ENCODE measurements at places on chromosomes 12 and 14.

DNA sequence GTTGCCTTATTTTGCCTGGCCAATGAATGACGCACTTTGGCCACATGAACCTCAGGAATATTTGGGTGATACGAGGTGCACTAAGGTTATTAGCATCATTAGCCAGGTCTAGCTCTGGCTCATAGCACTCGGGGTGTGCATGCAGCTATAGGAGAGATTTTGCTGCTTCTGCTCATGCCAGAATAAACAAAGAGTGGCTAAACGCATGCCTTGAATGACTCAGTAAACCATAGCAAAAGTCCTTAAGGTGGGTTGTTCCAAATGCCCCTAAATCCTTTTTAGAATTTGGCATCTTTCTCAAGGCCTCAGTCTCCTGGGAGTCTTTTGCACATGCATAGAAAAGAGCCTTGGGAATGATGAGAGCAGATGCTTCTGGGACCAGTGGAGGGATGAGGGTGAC, 343.7 kb upstream of the FKBP4 start:
- no peak for DNase-seq

DNA sequence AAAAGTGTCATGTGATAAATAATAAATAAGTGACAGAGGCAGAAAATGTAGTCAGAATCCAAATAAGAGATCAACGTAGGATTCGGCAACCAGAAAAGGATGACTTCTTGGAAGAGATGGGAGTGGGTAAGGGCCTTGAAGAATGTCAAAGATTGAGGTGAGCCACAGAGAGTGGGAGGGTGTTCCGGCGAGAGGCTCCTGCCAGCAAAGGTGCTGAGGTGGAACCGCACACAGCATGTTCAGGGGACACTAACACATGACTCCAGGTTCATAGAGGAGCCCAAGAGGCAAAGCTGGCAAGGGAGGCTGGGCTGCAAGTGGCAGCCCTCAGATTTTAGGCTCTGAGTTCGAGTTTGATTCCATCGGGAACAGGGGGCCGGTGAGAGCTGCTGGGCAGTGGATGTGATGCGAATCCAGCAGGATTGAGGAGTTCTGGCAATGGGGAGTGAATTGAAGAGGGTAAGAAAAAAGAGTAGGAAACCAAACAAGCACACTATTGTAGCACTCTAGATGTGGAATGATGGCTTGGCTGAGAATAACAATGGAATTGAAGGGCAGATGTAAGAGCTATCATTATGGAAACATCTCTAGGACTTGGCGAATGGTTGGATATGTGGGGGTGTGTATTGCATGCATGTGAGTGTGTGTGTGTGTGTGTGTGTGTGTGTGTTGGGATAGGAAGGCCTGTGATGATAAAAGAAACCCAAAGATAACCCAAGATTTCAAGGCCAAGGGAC, 36.5 kb downstream of the LRRC74A start:
- DNase-seq, result no peak

- DNase-seq, result peak; percentile 57
These were observed 297.5 kb downstream of the RPAP3 start for GRCh38 chr12:47408171-47408871.

GRCh38 chr14:50837271-50837670, 6.3 kb upstream of the NIN start:
- DNase-seq, result no peak

DNA sequence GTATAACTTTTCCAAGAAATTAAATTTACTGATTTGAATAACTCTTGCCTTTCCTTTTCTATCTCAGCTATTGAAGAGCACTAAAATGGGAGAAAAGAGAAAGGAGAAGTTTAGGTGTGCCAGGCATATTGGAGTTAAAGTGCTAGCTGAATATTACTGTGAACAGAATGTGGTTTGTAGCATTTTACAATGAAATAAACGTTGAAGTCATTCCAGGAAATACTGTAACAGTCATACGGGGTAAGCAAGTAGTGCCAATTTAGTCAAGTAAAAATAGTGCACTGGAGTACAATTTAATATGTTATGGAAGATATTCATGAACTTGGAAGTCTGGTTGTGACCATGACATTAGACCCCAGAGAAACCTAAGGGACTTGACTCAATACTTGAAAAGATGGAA, 62.1 kb downstream of the E2F7 start:
- no peak for DNase-seq

DNA sequence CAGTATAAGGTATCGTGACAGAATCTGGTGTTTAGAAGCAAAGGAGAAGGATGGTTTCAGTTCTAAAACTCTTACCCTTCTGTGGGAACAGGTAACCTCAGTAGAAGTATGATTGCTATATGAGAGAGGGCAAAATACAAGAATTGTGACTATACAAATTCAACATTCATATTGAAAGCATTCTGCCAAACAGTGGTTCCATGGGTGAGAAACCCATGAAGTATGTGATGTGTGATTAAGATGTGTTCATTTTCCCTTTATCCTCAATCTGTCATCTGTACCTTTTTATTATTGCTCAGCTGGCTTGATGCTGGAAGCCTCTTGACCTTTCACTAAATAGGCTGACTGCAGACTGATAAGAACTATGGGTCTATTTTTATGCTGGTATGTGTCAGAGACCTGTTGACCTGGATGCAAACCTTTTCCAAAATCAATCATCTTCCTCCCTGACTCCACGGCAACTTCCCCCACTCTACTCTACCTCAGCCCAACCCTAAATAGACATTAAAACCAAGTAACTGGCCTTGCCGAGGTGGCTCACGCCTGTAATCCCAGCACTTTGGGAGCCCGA, 109.6 kb downstream of the STXBP6 start:
- DNase-seq, result no peak

DNA sequence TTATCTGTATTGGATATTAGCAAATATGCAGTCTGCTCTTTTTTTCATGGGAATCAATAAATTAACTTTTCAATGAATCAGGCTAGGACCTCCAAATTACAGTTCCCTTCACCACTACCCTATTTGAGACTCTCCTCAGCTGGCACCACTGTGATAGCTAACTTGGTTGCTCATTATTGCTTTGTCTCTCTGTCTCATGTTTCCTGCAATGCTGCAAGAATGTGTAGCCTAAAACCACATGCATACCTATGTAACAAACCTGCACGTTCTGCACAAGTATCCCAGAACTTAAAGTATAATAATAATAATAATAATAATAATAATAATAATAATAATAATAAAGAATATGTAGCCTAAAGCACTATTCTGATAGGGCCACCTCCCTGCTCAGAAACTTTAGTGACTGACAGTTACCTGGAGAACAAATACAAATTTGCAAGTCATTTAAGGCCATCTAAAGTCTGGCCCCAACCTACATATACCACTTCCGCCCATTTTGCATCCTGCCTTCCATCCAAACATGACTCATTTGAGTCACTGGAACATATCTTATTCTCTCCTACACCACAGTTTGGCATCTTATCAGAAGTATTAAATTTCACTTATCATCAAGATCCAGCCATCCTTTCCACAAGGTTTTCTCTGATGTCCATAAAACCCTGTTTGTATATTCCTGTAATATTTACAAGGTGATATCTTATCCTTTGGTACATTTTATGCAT, 215.1 kb downstream of the LRRK2 start:
- DNase-seq, result peak; percentile 9

DNA sequence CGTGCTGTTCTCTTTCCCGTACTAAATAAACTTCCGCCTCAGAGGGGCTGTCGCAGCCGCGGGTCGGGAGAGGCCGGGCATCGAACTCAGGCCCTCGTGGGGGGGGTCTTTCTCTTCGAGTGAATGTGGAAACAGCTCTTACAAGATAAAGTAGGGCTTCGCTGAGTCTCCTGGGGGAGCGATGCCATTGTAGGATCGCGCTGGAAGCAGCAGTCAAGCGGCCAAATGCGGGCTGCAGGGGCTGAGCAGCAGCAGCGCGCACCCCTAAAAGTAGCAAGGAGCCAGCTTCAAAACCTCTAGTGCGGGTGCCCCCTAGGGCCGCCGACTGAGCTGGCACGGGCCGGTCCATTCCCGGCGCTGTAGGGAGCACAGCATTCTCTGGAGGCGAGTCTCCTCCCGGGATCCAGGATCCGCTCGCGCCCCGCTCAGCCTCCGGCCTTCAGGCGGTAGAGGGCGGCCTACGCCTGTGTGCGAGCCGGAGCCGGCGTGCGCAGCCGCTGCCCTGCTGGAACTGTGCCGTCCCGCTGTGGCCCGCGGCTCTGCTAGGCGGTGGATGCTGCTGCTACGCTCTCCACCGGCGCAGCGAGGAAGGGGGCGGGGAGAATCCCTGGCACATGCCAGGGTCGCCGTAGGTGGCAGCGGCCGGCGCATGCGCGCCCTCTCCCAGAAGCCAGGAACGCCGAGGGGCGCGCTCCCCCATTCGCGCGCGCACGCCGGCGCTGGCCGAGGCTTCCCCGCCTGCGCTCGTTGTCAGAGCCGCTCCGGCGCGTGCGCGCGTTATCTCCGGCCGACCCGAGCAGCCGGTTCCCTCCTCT, at the start of gene FUT8:
TSS of gene FUT8 (plus strand) at position 699 of the 815 bp plus-strand sequence. CDS start 148,834 bp downstream, outside the sequence.
- DNase-seq, result peak; percentile 95

- peak; percentile 11 for DNase-seq
These were observed 307.7 kb downstream of the CCDC91 start for GRCh38 chr12:28497889-28498411.

DNA sequence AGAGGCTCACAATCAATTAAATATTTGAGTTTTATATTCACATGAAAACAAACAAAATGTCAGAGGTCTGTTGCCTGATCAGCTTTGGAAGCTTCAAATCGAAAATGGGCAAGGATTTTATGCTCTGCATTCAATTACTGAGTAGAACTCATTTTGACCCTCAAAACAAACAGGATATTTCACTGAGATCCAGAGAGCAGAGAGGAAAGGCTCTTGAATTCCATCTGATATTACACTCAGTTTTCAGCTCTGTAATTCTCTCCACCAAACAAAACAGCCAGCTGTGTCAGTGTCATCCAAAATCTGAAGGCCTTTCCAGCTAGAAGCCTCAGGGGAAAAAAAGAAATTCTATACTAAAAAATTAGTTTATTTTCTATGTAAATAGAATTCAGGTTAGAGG, 128.6 kb upstream of the FLRT2 start:
- DNase-seq, result no peak

DNA sequence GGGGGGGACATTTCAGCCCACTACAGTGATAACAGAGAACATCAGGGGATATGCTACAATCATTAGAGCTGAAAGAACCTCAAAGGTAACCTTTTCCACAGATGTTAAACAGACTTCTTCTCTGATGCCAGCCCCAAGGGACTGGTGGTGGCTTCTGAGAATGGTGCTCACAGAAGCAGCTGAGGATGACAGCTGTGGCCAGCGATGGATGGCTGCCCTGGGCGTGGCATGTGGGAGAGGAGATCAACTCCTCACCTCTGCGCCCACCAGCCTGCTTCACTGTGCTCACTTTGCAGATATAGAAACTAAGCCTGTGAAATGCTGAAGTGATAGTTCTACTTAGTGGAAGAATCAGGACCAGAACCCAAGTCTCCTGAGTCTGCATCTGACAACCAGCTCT, 33.0 kb downstream of the FOXN3 start:
- DNase-seq, result no peak

DNA sequence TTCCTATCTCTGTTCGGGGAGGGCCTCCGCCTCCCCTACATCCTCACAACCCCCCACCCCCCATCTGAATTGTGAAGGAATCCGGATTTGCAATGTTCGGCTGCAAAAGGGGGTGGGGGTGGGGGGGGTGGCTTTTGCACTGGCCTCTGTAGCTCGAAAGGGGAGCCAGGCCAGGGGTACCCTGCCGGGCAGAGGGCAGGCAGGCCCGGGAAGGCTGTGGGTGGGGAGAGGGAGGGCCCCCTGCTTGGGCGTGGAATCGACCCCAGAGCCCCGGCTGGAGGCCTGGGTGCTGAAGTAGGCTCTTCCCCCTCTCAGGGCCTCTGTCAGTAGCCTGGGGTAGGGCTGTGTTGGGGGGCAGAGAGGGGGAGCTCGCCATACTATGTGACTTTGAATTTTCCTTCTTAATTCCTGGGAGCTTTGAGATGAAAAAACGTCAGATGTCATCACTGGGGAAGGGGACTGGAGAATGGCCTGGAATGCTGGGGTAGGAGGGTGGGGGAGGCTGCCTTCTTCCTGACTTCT, 1.1 kb downstream of the LRP1 start:
- DNase-seq, result no peak

- no peak for DNase-seq
These were observed 4.5 kb downstream of the CNOT2 start for GRCh38 chr12:70247653-70248199.

DNA sequence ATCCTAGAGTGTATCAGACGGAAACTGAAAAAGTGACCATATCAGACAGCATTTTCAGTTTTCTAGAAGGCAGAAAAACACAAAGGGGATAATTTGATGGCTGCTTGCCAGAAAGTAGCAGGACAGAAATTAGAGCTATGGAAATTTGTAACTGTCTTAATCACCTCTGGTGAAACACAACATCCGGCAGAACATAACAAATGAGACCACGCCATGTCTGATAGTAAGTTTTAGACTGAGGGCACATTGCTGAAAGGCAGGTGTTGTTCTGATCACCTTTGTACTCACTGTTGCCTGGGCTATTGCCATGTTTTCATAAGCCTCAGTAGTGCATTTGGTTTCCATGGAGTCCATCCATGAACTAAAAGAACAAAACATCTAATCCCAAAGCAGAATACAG, 290.3 kb downstream of the PAWR start:
- no peak for DNase-seq

DNA sequence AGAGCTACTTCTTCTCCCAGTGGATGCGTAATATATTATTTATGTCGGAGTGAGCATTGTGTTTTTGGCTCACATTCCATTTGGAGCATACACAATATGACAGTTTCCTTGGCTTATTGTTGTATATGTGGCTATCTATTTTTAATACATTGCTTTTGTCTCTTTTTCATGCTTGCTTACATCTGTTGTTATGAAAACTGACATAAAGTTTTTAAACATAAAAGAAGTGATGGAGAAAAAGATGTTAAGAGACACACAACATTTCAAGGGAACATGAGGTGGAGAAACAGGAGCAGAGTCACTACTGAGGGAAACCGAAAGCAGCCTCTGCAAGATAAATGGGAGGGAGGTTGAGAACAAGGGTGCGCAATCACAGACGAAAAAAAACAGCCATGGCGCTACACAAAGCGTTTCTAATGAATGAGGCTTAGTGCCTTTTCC, 228.4 kb upstream of the NPAS3 start:
- no peak for DNase-seq

DNA sequence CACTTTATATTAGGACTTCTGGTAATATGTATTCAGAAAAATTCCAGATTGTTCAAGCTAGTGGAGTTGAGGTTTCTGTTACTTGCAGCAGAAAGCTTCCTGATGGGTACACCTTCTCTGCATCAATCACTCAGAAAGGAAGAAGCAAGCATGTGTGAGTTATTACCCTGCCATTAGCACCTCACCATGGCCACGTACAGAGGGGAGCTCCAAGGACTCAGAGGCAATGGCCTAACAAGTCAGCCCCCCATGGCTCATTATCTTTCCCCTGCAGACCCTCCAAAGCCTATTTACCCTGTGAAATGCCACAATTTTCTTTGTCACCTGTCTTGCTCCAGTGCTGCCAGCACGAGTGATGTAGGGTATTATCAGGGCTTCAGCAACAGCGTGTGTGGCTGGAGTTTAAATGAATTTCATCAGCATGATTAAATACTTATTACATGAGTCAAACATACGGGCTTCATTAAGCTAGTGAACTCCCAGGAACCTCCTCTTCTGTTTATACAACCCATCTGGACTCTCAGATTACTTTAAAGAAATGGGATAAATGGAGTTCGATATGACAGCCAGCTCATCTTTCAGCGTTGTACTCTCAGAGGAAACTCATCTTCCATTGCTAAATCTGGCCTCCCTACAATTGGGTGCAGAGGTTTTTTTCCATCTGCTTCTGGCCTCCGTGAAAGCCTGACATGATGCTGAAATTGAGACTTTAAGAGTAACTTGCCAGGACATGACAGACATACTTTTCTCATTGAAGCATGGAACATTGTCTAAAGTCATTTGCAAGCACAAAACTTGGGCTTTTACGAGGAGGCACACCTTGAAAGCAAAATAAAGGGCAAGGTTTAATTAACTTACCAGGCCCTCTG, 135.9 kb downstream of the TMEM30B start:
- peak; percentile 61 for DNase-seq
